H1 (cell line): ENCODE measurements at places on chromosomes 4 and X. TPM values are rescaled to one million over a fixed set of nuclear protein-coding genes. Genes with fewer than 3 reads are reported as not detected.

- H3K27ac ChIP-seq = no peak overlapping the region
- peaks cover 2% of the 10 kb centered on the region; the same call in 1 of the 2 replicates for H3K4me1 ChIP-seq
- no peak for DNase-seq
- H3K27me3 ChIP-seq = peaks cover 28% of the 10 kb centered on the region
- H3K36me3 ChIP-seq = no peaks in the 10 kb centered on the region
- H3K4me3 ChIP-seq = peak overlapping the region; percentile 29
These were observed 601 bp downstream of the INPP4B start for GRCh38 chr4:142845293-142846107.

Gene SULT1B1
- total RNA-seq = not detected in 2 replicates

DNA sequence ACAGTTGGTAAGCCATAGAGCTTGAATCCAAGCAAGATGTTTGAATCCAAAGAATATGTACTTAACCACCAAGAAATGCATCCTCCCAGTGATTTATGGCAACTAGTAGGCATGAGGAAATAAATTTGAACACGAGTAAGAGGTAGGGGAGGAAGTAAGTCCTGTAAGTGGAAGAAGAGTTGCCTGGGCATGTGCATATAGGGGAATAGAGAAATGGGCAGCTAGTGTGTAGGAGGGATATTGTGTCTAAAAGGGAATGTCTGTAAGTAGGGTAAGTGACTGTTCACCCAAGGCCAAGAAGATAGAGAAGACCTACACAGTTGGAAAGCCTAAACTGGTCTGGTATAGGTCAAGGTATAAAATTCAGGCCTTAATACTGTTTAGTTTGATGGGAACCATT lies 4.6 kb downstream of the SH3BGRL start:
- H3K36me3 ChIP-seq = no peaks in the 10 kb centered on the region
- no peaks in the 10 kb centered on the region for H3K27me3 ChIP-seq
- H3K27ac ChIP-seq = no peak overlapping the region
- H3K4me3 ChIP-seq = no peak overlapping the region
- H3K4me1 ChIP-seq = no peaks in the 10 kb centered on the region

Gene RS1
- 0.15 TPM in 1 of 2 replicates, not detected in the other for total RNA-seq

DNA sequence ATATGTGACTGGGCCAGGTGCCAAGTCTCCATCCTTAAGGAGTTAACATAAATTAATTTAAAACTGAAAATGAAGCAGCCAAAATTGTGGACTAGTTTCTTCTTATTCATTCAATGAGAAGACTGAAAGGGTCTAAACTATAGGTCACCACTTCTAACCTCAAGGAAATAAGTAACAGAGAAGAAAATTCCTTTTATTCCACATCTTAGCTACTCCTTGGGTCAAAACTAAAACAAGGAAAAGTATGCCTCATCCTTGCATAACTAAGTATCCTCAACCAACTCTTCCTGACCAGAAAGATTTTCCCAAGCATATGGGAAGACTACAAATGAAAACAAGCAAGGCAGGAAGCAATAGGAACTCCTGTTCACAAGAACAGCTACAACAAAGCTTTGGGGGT lies 71.2 kb downstream of the ZNF827 start:
- DNase-seq = no peak
- H3K27me3 ChIP-seq = no peaks in the 10 kb centered on the region
- no peak overlapping the region for H3K27ac ChIP-seq
- no peak overlapping the region for H3K4me3 ChIP-seq

DNA sequence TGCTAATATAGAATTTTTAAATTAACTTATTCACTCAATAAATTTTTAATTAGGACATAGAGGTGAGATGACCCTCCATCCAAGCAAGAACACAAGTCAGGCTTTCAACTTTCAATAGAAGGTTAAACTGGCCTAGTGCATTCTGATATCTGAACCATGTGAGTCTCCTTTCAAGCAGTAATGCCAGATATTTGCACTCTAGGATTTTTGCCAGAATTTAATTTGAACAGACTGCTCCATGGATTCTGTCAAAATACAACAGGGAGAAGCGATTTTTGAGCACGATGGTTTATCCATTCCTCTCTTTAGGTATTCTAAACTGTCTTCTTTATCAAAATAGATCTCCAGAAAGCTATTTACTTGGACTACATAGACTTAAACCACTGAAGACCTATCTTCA lies 72.0 kb upstream of the DCLK2 start:
- H3K27ac ChIP-seq = no peak overlapping the region
- DNase-seq = no peak
- no peak overlapping the region for H3K4me3 ChIP-seq

DNA sequence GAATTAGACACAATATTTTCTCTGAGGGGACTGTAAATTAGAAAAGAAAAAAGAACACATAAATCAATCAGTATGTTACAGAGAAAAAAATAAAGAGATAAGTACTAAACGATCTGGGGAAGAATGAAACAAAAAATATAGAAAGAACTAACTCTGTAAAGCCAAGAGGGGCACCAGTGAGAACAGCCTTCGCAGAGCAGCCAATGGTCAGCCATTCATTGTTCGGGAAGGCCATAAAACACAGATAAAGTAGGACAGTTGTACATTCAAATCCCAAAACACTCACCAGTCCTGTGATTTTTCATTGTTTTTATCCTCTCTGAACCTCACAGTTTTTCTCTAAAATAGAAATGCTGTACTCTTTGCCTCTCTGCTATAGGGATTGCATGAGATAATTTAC lies 127.9 kb downstream of the NEK1 start:
- H3K27me3 ChIP-seq = no peaks in the 10 kb centered on the region
- H3K27ac ChIP-seq = no peak overlapping the region
- no peak for DNase-seq
- peaks cover 3% of the 10 kb centered on the region for H3K4me1 ChIP-seq

Gene SPANXA1
- not detected in 2 replicates for total RNA-seq

Gene IL3RA
- not detected in 2 replicates for total RNA-seq

DNA sequence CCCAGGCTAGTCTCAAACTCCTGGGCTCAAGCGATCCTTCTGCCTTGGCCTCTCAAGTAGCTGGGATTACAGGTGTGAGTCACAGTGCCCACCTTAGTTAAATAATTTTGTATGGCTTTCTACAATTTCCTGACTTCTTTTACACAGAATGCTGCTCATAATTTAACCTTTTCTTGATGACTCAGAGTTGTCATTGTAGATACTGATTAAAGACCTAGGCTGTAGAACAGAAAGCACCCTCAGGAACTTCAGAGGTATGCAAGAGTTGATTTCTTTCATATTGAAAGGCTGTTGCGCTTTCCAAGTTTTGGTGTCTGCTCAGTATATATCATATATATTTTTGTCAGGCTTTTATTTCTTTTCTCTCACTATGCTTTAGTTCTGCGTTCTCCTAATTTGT lies 21.1 kb upstream of the GPR34 start:
- H3K4me1 ChIP-seq = no peaks in the 10 kb centered on the region
- no peak overlapping the region for H3K27ac ChIP-seq
- no peak overlapping the region for H3K4me3 ChIP-seq
- no peaks in the 10 kb centered on the region for H3K27me3 ChIP-seq
- no peaks in the 10 kb centered on the region for H3K36me3 ChIP-seq

GRCh38 chr4:178142724-178143123 lies 700.5 kb upstream of the AGA start:
- no peaks in the 10 kb centered on the region; the same call in 1 of the 2 replicates for H3K36me3 ChIP-seq
- no peaks in the 10 kb centered on the region for H3K4me1 ChIP-seq
- no peak for DNase-seq
- H3K27me3 ChIP-seq = no peaks in the 10 kb centered on the region

Gene SRPX2
- not detected in 2 replicates for total RNA-seq

Gene CD99
- total RNA-seq = 46.9 and 47.8 TPM in 2 replicates

DNA sequence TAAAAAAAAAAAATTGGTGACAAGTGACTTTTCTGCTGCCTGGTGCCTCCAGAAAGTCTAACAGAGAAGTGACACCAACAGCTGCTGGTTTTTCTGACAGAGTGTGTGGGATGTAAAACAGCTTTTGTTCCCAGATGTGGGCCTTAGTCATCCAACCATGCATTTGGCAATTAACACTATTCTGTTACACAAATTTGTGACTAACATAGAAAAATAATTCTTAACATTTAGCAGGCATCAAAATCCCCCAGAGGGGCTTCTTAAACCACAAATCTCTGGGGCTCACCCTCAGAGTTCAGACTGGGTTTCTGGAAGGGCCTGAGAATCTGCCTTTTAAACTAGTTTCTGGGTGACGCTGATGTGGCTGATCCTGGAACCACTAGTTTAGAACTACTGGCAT lies 100.5 kb upstream of the PCDH7 start:
- no peaks in the 10 kb centered on the region for H3K4me1 ChIP-seq
- no peak overlapping the region for H3K27ac ChIP-seq
- no peaks in the 10 kb centered on the region for H3K36me3 ChIP-seq

DNA sequence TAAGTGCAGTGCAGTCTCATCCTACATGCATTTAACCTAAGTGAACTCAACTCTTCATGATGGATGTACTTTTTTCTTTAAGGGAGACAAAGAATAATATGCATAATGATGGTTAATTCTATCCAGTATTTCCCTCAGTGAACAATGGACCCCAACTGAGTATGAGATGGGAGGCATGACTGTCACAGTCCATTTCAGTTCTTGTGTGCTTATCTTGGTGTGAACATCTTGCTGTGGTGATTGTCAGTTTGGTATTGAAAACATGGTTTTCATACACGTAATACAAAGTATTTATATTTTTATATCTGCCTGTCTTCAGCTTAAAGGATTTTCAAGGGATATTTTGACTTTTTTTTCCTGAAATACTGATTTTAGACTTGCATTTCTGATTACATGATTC lies 72.0 kb upstream of the NDUFC1 start:
- no peaks in the 10 kb centered on the region for H3K27me3 ChIP-seq
- no peak for DNase-seq
- no peak overlapping the region for H3K27ac ChIP-seq
- no peak overlapping the region for H3K4me3 ChIP-seq

DNA sequence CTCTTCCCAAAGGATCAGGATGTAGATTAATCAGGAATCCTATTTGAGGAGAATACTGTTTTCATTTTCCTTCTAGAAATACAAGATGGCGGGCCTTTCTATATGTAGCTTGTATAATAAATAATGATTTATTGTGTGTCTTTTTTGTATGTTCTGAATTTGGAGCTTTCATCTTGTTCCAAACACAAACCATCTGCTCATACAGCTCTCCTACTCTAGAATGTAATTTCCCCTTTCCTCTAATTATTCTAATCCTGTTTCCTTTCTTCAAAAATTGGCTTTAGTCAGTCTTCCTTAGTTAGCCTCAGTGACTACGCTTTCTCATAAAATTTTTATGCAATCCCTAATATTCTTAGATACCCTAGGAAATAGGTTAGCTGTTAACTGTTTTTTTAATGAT lies 422.2 kb downstream of the INPP4B start:
- H3K27ac ChIP-seq = no peak overlapping the region
- no peaks in the 10 kb centered on the region for H3K4me1 ChIP-seq
- H3K36me3 ChIP-seq = no peaks in the 10 kb centered on the region
- no peak for DNase-seq
- H3K27me3 ChIP-seq = no peaks in the 10 kb centered on the region

- peaks cover 3% of the 10 kb centered on the region; the same call in 1 of the 2 replicates for H3K4me1 ChIP-seq
- peaks cover 9% of the 10 kb centered on the region for H3K27me3 ChIP-seq
- DNase-seq = peak; percentile 91
- no peak overlapping the region for H3K27ac ChIP-seq
- H3K36me3 ChIP-seq = no peaks in the 10 kb centered on the region
These were observed 120.5 kb downstream of the ENPP6 start for GRCh38 chr4:184097241-184097605.

DNA sequence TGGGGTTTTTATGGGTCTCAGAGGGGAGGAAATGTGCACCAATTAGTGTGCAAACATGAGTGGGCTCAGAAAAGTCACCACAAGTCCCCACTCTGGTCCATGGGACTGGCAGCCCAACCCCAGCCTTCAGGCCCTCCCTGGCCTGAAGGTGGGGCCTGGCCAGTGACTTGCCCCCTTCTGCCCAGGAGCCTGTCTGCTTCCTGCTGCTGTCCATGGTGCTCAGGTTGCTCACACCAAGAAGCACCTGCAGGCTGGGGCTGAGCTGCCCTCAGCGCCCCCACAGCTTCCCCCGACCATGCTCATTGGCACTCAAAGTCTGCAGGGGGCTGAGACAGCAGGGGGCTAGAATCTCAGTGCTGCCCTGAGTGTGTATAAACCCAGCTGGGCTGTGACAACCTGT lies 30.6 kb upstream of the GC start:
- H3K27ac ChIP-seq = no peak overlapping the region
- no peak overlapping the region for H3K4me3 ChIP-seq
- no peaks in the 10 kb centered on the region for H3K27me3 ChIP-seq

Gene WAS
- total RNA-seq = 0.63 and 0.80 TPM in 2 replicates

DNA sequence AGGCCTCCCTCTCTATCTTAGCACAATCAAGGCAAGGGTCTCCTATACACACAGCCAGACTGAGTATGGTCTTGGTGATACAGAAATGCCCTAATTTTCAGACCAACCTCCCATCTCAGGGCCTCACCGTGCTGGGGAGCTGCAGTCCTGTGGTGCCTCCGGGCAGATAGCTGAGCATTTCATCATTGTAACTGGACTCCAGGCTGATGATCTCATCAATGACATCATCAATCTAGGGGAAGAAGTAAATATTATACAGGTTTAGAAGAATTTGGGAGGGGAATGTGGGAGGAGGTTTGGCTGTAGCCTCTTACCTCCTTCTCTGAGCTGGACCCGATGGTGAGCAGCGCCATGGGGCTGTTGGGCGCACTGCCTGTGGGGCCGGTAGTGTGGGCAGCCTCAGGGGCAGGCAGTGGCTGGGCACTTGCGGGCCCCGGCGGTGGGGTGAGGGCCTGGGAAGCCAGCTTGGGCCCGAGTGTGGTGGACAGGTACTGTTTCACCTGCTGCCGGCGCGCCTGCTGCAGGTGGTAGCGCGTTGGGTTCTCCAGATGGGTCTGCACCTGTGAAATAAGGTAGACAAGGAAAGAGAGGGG lies 5.2 kb downstream of the TFE3 start:
- H3K4me1 ChIP-seq = peaks cover 10% of the 10 kb centered on the region
- H3K36me3 ChIP-seq = peaks cover 58% of the 10 kb centered on the region
- DNase-seq = no peak
- H3K4me3 ChIP-seq = no peak overlapping the region
- H3K27ac ChIP-seq = no peak overlapping the region

DNA sequence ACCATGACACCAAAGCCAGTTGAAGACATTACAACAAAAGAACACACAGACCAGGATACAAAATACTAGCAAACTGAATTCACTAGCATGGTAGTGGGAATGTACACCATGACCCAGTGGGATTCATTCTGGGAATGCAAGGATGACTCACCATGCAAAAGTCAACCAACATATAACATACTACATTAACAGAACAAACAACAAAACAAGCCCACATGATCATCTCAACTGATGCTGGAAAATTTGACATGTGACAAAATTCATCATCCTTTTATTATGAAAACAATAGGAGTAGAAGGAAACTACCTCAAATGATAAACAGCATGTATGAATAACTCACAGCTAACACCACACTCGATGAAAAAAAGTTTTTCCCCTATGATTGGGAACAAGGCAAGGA lies 190.2 kb downstream of the DCLK2 start:
- DNase-seq = no peak
- H3K27ac ChIP-seq = no peak overlapping the region
- H3K27me3 ChIP-seq = no peaks in the 10 kb centered on the region
- peaks cover 3% of the 10 kb centered on the region; the same call in 1 of the 2 replicates for H3K36me3 ChIP-seq
- H3K4me1 ChIP-seq = no peaks in the 10 kb centered on the region

GRCh38 chrX:53286171-53286570 lies 4.8 kb upstream of the IQSEC2 start:
- DNase-seq = no peak
- no peak overlapping the region for H3K4me3 ChIP-seq
- no peaks in the 10 kb centered on the region for H3K36me3 ChIP-seq
- H3K4me1 ChIP-seq = no peaks in the 10 kb centered on the region; the same call in none of the 2 replicates
- no peak overlapping the region for H3K27ac ChIP-seq
- no peaks in the 10 kb centered on the region for H3K27me3 ChIP-seq

Gene KLF3
- total RNA-seq = 13.4 and 14.9 TPM in 2 replicates

Gene DCLK2
- total RNA-seq = 0.27 and 0.37 TPM in 2 replicates
